Uterus (tissue), 4 donors: ENCODE measurements at places on chromosomes 7 and 10. TPM values are rescaled to one million over a fixed set of nuclear protein-coding genes. Genes with fewer than 3 reads are reported as not detected.
A peak's percentile ranks its signal among the peaks of the same experiment; 100 is the strongest.

Gene C10orf67
- not detected for total RNA-seq

Gene ASB4
- not detected for total RNA-seq

Gene POMZP3
- total RNA-seq, result 15.9 TPM

Gene HOXA4
- total RNA-seq, result 0.14 TPM

Gene ASB10
- total RNA-seq, result not detected

Gene CPN1
- not detected for total RNA-seq

Gene OPN4
- not detected for total RNA-seq

Gene INSYN2A
- 0.48 TPM for total RNA-seq

Gene NUPR2
- not detected for total RNA-seq

Gene CPA5
- not detected for total RNA-seq

Gene FFAR4
- not detected for total RNA-seq

DNA sequence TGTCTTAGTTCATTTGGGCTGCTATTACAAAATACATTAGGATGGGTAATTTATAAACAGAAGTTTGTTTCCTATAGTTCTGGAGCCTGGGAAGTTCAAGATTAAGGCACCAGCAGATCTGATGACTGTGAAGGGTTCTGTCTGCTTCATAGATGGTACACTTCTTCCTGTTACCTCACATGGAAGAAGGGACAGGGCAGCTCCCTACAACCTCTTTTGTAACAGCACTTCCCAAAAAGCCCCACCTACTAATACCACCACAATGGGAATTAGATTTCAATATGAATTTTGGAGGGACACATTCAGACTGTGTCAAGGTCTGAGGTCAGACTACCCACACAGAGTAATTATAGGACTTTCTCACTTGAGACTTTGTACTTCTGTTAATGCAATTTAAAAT, 260.3 kb downstream of the ARHGAP12 start:
- DNase-seq, result no peak

DNA sequence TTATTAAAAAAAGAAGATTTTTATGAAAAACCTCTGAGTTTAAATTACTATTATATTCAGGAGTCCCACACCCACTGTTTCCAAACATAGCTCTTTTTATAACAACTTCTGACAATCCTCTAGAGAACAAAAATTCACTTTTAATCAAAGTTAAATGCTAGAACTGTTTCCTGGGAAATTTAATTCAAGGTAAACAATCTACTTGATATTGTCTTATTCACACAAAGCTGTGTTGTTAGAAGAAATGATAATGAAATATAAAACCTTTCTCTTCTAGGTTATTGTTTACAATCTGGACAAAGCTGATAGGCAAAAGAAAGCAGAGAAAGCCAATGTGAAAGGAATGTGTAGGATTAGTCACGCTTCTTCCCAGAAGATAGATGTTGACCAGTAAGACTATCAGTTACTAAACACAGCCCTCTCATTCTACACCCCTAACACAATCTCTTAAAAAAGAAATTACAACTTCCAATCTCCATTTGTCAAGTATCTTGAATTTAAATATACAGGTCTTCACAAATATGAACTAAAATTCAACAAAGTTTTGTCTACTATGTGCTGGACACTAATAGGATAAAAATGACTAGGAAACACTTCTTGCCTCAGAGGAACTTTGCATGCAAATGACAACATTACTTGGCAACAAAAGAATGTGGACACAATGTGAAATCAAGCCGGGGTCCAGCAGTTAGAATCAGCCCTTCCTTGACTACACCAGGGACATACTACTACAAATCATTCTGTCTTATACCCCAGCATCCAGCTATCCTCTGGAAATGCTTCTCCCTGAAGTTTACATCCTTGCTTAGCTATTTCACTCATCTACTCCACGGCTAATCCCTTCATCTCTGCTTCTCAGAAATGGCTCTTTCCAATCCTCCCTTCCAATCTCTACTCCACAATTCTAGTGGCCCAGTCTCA, 123.7 kb downstream of the IMMP2L start:
- no peak for DNase-seq

DNA sequence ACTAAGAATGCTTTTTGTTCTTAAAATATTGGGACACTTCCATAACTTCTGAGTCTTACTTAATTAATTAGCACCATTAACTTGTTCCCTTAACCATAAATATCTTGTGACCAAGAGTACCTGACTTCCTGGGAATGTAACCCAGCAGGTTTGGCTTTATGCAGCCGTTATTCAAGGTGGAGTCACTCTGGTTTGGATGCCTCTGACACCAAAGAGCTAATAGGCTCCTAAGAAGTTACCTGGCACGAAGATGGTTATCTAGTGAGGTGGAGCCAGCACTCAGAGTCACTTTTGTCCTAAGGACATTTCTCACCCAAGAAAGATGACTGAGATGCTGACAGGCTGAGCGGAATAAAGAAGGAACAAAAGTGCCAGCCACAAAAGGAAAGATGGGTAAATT, 172.3 kb downstream of the C1GALT1 start:
- no peak for DNase-seq

GRCh38 chr10:88705958-88706357, at the start of gene LIPK:
LIPK (plus strand) TSS chr10:88706249; CDS start chr10:88724544, 18,295 bp downstream.
- no peak for DNase-seq

DNA sequence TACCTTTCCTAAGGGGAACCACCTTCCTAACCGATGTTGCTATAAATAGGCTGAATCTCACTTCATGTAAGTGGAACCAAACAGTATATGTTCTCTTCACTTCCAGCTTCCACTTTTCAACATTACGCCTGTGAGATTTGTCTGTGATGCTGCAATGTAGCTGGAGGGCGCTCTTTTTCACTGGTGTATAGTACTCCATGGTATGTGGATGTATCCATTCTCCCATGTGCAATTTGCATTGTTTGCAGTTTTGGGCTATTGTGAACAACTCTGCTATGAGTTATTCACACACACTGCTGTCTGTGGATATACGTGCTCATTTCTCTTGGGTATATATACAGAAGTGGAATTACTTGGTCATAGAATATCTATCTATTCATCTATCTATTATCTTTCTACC, 75.9 kb upstream of the GNA12 start:
- DNase-seq, result no peak

DNA sequence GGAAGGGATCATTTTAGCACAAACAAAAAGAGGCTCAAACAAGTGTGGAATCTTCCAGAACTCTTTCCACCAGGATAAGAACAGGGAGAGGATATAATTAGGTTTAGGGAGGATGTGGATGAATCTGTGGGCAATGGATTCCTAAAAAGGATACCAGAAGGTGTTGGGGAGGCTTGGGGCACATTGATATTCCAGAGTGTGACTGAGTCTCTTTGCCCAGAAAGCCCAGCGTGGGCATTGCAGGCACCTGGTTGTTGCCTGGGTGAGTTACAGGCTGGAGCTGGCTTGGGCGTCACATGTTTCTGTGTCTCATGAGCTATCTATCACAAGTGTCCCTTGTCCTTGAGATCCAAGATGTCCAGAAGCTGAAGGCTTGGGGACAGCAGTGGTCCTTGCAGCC, 3.3 kb downstream of the COL26A1 start:
- no peak for DNase-seq

DNA sequence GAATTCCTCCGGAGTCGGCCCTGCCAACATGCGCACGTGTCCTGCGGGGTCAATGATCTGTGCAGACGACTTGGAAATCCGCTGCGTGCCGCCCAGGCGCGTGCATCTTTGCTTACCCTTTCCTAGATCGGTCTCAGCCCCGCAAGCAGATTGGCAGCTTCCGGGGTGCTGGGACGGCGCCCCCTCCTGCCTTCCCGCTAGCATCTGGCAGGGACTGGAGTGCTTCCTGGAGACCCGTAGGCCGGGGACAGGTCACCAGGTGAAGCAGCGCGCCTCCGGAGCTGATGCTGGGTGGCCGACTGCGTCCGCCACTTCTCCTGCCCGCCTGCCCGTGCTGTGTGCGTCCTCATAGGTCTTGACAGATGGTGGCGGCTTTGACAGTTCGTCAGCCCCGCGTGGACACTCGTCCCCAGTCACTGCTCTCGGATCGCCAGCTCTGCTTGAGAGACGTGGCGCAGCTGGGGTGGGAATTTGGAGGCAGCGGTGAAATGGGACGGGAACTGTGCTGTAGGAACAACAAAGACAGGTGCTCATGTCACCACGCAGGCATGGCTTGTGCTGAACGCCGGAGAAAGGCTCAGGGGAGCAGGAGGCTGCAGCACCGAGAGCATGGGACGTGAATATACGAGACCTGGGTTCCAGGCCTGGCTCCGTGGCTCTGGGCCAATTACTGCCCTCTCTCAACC, 21.9 kb upstream of the KCNK18 start:
- DNase-seq, result no peak

- DNase-seq, result no peak
Observed at GRCh38 chr10:3919709-3920308, 134.8 kb upstream of the KLF6 start.

DNA sequence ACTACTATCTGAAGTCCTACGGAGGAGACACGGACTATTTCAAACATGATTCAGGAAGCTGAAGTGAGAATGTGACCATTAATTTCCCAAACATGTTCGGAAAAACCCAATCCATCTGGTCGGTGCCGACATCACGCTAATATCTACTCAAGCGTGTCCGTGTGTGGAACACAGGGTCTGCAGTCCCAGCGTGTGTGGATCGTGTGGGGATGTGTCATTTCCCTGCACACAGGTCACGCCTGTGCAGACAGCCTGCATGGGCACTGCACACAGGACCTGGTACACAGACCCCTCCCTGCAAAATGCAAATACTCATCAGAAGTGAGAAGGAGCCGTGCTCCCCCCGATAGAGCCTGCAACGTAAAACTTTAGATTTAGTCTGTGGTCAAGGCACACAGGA, 57.8 kb downstream of the CARD11 start:
- DNase-seq, result no peak

GRCh38 chr10:32207544-32207943, 139.4 kb downstream of the EPC1 start:
- DNase-seq, result no peak

- DNase-seq, result no peak
Observed at GRCh38 chr7:129098409-129099084, 43.6 kb upstream of the TNPO3 start.

- no peak for DNase-seq
Observed at GRCh38 chr10:101708870-101709269, 13.9 kb upstream of the FBXW4 start.

DNA sequence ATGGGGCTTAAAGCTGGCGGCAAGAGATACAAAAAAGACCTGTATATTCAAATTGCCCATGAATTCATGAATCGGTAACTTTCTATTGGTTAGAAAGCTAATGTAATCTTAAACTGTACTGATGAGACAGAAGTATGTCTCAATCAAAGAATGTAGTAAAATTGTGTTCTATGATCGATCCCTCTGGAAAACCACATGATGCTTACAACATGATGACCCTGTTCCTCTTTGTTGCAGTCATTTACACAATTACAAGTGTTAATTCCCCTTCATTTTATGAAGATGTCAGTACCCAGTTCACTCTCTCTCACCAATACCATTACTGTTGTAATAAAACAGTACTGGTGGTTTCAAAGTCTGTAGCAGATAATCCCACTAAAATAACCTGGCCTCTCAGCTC, 10.1 kb downstream of the KIF5B start:
- no peak for DNase-seq

GRCh38 chr10:79435271-79436065, 10.0 kb downstream of the ZCCHC24 start:
- peak; percentile 70 for DNase-seq

DNA sequence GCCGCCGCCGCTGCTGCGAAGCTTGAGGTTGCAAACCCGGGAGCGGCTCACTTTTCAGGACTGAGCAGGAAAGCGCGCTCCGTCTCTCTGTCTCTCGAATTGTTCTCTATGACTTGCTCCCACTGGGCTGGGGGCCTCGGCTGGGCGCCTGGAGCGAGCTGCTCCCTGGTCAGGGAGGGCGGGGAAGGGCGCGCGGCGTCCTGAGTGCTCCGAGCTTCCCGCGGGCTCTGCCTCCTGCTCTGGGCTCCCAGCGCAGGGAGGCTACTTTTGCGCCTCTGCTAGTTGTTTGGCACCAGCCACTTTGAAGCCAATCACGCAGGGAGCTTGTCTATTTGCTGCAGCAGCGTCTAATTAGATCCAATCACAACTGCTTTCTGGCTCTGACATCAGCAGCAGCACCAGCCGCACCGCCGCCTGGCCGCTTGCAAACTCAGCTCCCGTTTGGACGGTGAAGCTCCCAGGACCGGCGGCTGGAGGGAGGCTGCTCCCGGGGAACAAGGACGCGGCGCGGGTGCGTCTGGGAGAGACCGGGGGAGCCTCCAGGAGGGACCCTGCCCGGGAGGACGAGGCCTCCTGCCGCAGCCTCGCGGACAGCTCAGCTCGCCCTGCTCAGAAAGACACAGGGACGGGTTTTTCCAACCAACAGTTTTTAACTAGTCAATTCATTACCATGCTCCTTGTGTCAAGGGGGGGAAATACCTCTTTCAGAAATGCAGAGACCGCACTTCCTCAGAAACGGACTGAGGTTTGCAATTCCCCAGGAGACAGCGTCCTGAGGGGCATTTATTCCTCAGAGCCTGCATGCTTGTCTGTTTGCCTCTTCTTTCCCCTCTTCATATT, at the start of gene ADARB2:
Gene ADARB2, minus strand, starts transcription at position 304 of the 840 bp plus-strand sequence.
- DNase-seq, result no peak

DNA sequence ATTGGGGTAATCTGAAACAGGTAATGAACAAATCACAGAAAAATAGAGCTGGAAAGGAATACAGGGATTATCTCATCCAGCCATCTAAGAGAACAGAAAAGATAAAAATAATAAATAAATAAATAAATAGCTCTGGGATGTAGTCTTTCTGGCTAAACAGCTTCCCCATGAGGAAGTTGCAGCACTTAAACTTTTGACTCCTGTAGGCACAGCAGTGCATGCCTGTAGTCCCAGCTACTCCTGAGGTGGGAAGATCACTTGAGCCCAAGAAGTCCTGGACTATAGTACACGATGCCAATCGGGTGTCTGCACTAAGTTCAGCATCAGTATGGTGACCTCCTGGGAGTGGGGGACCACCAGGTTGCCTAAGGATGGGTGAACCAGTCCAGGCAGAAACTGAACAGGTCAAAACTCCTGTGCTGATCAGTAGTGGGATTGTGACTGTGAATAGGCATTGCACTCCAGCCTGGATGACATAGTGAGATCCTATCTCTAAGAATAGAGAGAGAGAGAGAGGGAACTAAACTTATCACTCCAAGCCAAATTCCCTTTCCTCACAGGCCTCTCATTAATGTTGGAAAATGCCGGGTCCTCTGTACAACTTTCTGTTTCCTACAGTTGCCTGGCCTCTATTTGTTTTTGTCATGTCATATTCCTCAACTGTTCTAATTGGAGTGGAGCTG, 61.7 kb upstream of the CDK13 start:
- no peak for DNase-seq

DNA sequence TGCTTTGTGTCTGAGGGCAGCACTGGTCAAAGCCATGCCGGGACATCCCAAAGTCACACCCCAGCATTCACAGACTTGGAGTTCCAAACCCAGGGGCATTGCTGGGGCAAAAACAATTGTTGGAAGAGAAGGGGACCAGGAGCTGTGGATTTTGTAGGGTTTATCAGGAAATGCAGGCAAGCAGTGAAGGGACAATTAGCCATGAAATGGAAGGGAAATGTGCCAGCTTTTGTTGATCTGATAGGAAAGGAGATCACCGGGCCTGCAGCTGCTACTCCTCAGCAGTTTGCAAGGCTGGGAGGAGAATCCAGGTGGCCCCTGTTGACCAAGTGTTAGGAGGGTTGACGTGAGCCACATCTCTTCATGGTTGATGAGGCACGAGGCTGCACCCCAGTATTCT, 2.5 kb upstream of the BRI3 start:
- no peak for DNase-seq
